ENCODE measurements at places on chromosomes 7 and 10.

DNA sequence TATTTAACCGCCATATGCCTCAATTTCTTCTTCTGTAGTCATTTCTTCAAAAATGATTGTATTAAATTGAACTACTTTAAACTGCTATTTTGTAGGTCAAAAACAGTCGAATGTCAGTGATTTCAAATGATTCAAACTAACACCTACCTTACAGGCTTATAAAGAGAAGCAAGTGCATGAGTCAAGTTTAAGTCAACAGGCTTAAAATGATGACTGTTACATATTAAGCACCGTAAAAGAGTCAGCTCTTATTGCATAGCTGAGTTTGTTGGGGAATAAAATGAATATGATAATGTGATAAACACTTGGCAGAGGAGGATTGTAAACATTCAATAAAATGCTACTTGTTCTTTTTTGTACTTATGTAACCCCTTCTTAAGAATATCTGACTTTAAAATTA is 90.1 kb upstream of the ANKRD1 start:
- DNase-seq = no peak

- DNase-seq = no peak
Measured at GRCh38 chr10:16583382-16583781, 61.7 kb upstream of the C1QL3 start.

- no peak for DNase-seq
Measured at GRCh38 chr10:131519723-131520605, 208.4 kb upstream of the TCERG1L start.

GRCh38 chr7:1979591-1980560 is 252.9 kb downstream of the MAD1L1 start:
- DNase-seq = no peak

DNA sequence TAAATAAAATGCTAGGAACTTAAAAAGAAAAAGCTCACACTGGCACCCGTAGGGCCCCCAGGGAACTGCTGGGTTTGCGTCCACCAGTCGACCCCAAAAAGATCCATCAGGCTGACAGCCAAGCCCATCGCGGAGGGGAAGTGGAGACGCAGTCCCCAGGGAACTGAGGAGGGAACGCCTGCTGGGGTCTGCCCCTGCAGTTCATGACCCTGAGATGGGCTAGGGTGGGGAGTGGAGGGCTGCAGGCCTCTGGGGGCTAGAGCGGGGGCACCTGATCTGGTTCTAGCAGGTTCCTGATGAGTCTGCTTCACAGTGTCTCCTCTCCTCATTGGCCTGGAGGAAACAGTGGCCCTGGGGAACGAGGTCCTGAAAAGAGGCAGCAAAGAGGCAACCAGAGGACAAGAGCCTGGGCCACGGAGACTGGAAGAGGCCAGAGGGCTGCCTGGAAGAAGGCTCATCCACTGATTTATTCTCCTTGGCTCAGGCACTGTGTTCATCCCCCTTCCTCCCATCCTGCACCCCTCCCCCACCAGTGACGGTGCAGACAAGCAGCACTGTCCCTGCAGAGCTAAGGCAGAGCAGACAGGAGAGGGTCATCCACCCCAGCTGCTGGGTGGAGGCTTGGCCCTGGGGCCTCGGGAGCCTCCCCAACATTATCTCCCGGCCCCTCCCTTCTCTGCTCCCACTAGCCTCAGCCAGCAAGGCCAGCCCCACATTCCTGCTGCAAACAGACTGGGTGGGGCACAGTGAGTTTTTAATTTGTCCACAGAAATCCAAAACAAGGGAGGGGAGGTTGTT is 24.7 kb upstream of the HSPA12A start:
- DNase-seq = no peak

- no peak for DNase-seq
Measured at GRCh38 chr7:158664406-158664805, 40.2 kb downstream of the NCAPG2 start.

GRCh38 chr10:129999140-129999539 is 35.1 kb upstream of the EBF3 start:
- DNase-seq = no peak

GRCh38 chr10:4013651-4014121 is 228.7 kb upstream of the KLF6 start:
- DNase-seq = no peak

- no peak for DNase-seq
Measured at GRCh38 chr7:425794-426188, 93.9 kb downstream of the PDGFA start.

DNA sequence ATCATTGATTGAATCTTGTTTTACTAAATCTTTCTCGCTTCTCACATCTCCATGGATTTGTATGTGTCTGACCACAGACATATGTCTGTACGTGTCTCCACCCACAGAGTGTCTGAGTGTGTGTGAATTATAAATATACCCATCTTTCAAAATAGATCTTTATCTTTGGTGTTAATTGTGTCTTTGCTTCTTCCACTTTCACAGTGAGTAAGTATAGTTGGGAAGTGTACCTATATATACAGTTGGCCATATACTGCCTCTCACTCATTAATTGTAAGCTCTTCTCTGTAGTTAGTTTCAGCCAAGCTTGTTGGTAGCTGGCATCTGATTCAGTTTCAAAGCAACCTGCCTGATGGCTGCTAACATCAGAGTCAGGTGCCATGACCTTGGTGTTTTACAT is 18.4 kb downstream of the EEPD1 start:
- no peak for DNase-seq

- DNase-seq = no peak
Measured at GRCh38 chr10:124436191-124436638, 13.6 kb downstream of the NKX1-2 start.

DNA sequence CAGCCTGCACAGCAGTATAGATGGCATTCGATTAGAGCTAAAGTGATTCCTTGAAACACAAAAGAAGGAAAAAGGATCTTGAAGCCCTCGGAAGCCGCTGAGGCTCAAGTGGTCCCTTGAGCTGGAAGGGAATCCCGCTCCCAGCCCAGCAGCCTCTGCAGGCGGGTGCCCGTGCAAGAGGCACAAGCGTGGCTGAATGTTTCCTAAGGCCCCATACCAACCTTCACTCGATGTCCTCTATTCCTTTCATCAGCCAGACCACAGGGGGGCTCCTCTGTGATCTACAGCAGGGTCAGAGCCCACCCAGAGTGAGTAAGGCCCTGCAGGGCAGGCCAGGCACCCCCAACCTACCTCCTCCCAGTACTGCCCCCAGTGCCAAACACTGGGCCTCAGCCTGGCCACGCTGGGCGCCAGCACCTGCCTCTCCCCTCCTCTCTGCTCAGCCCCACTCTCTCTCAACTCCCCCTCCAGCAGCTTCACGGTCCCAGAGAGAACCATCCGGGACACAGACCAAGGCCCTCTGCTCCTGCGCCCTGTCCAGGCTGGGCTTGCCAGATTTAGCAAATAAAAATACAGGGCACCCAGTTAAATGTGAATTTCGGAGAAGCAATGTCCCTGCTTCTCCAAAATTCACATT is 30.5 kb downstream of the EBF3 start:
- DNase-seq = no peak

- DNase-seq = no peak
Measured at GRCh38 chr10:22581461-22581860, 132.9 kb downstream of the PIP4K2A start.

DNA sequence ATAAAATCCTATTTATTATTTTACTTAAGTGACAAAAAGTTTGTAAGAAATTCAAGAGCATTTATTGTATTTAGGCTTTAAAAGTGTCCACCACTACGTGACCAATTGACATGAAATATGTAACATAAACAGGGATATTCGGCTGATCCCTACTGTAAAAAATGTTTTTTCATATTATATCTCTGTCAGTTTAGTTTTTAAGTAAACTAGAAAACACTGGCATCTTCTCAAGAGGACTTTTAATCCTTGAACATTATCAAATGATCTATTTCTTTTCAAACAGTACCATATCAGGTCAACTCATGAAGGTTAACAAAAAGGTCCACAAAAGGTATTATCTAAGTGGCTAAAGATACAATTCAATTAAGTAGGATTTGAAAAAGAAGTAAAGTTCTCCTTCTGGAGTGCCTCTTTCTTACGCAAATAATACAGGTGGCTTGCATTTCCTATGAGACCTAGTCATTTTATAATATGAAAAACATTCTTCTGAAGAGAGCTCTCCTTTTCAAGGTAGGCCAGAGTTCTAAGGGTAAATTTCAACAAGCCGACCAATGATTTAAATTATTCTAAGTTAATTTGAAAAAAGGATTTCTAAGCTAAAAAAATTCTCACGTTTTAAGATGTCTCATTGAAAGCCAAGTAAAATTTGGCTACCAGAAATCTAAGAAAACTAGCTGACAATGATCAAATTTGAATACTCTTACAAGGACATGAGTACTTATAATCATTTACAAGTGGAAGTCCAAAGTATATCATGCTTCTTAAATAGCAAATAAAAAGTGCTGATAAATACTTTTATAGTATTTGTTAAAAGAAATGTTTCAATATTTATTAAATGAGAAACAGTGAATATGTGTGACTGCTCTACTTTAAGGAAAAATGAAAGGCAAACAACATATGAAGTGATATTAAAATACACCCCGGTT is 133.5 kb downstream of the NRBF2 start:
- no peak for DNase-seq

DNA sequence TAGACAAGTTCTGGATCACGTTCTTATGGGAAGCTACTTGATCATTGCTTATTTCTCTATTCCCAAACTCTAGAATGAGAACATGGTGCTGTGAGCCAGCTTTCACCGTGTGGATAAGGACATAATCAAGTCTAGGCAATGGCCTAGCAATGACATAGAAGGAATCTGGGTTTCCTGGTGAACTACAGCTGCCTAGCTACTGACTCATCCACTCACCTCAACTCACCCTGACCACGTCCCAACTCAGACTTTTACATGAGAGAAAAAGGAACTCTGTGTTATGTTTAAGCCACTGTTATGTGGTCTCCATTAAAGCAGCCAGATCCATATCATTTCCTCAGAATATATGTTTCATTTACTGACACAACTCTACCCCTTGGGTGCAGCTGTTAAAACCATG is 18.8 kb upstream of the MET start:
- DNase-seq = no peak

DNA sequence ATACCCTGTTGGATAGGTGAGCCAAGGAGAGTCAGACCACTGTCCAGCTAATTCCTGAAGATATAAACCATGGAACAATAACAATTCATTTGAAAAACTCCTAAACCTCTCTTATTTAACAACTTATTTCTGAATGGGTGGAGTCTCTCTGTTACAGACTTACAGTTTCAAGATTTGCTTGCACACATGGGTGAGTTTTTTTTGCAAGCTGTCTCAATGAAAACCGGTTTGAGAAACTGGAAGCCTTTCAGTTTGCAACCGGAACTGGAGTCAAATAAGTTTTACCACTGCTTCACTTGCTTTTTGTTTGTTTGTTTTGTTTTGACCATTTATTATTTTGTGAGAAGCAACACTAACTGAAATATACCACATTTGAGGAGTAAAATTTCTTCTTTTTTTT is 243.8 kb downstream of the MTERF1 start:
- no peak for DNase-seq

GRCh38 chr10:66627156-66627555 is 298.7 kb upstream of the LRRTM3 start:
- no peak for DNase-seq

DNA sequence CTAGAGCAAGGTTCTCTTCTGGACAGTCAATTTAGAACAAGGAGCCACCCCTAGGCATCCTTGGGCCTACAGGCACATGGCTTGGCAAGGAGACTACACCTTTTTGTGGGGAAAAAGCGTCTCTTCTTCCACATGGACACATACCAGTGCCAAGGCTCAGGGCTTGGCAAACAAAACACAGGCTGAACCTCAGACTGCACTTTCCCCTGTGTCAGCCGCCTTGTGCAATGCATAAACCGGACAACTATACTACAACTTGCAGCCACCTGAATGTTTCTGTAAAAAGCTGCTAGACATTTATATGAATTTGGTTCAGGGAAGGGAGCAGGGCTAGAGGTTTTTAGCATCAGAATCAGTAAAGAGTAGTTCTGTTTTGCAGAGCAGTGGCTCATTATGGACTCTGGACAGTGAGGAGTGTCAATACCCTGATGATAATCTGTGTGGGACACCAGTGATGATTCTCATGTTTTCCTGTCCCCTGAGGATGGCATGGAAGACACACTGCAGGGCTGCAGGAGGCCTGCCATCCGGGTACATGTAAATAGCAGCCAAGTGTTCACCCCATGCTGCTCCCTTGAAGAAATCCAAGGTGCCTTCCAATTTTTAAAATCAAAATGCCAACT is 118.9 kb downstream of the GATA3 start:
- DNase-seq = no peak

DNA sequence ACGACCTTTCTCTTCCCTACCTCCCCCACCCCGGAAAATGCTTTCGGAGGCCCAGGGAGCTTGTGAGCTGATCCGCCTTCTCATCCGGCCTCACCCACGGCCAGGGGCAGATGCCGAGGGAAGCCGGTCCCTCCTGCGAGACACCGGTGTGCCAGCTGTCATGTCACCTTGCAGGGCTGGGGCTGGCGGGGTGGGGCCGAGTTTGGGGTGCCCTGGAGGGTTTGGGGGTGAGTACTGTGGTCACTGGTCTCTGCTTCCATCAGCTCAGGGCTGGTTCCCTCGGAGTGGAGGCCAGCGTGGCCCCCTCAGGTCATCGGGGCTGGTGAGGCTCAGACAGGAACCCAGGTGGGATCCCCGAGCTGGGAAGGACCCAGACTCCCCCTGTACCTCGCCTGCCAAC is 48.7 kb downstream of the RCC1L start:
- DNase-seq = no peak

DNA sequence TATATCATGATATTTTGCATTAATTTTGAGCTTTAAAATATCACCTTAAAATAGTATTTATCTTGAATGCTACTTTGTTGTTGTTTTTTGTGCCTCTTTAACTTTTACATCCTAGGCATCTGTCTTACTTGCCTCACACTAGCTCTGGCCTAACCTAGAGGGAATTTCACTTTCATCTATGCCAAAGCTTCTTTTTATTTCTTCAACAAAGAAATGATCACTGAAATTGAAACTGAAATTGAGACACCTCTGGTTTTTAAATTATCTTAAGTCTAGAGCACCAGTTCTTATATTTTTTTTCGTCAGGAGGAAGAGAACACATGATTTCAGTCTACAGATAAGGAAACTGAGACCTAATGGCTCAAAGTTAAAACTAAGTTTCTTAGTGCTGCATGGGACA is 3.5 kb upstream of the SCIN start:
- no peak for DNase-seq

DNA sequence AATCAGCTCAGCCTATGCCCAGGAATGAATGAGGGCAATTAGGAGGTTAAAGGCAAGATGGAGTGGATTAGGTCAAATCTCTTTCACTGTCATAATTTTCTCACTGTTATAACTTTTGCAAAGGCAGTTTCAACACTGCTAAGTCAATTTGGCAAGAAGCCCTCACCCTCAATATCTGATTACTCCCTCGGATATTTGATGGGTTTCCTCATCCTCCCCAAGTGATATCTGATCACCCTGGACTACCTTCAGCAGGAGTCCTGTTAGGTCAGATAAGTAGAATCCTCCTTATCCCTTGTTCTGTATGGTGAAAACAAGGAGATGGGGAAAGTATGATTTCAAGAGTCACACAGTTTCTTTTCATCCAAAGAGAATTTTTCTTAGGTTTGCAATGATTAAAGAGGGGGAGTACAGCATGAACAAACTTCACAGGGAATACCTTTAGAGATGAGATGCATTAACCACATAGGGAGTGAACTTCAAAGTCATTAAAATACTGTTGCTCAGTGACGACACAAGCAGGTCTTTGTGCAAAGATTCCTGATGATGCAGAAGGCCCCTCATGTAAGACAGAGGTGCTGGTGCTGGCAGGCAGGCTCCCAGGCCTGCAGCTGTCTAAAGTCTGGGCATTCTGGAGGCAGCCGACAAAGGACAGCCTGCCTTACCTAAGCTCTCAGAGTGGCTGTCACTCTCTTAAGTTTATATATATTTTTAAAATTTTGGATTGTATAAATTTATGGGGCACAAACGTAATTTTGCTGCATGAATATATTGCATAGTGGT is 75.4 kb upstream of the POM121L12 start:
- no peak for DNase-seq

- peak; percentile 47 for DNase-seq
Measured at GRCh38 chr10:102408728-102409603, 9.6 kb downstream of the PSD start.
